Right renal cortex interstitium (tissue), 3 donors: ENCODE measurements at places on chromosomes 12 and 14. TPM values are rescaled to one million over a fixed set of nuclear protein-coding genes. Genes with fewer than 3 reads are reported as not detected.

SPTB gene
- polyA plus RNA-seq, result 13.2 TPM

NRXN3 gene
- polyA plus RNA-seq, result 6.7 TPM

TAS2R14 gene
- 3.1 TPM for polyA plus RNA-seq

PLEK2 gene
- 1.9 TPM for polyA plus RNA-seq

SMOC1 gene
- polyA plus RNA-seq, result 1.7 TPM

SRGAP1 gene
- 24.0 TPM for polyA plus RNA-seq

FAM181A gene
- not detected for polyA plus RNA-seq

BCL7A gene
- 36.0 TPM for polyA plus RNA-seq

PLA2G1B gene
- polyA plus RNA-seq, result 0.40 TPM

CCDC88C gene
- polyA plus RNA-seq, result 28.7 TPM

NRIP2 gene
- 40.5 TPM for polyA plus RNA-seq

SNX6 gene
- polyA plus RNA-seq, result 134 TPM

SNRPF gene
- 104 TPM for polyA plus RNA-seq

BCAT1 gene
- polyA plus RNA-seq, result 57.3 TPM

NAV3 gene
- polyA plus RNA-seq, result 10.5 TPM

BIN2 gene
- polyA plus RNA-seq, result 3.7 TPM

LHX5 gene
- not detected for polyA plus RNA-seq

C1QL4 gene
- 1.5 TPM for polyA plus RNA-seq
